ENCODE measurements at places on chromosomes 1 and 21.
A peak's percentile ranks its signal among the peaks of the same experiment; 100 is the strongest.

DNA sequence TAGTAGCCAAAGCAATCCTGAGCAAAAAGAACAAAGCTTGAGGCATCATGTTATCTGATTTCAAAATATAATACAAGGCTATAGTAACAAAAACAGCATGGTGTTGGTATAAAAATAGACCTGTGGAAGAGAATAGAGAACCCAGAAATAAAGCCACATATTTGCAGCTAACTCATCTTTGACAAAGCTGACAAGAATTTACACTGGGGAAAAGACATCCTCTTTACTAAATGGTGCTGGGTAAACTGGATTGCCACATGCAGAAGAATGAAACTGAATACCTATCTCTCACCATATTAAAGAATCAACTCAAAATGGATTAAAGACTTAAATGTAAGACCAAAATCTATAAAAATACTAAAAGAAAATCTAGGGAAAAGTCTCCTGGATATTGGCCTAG, 59.5 kb upstream of the CD55 start:
- DNase-seq, result no peak

GRCh38 chr1:47191940-47192457, 2.2 kb upstream of the PDZK1IP1 start:
- DNase-seq, result no peak

DNA sequence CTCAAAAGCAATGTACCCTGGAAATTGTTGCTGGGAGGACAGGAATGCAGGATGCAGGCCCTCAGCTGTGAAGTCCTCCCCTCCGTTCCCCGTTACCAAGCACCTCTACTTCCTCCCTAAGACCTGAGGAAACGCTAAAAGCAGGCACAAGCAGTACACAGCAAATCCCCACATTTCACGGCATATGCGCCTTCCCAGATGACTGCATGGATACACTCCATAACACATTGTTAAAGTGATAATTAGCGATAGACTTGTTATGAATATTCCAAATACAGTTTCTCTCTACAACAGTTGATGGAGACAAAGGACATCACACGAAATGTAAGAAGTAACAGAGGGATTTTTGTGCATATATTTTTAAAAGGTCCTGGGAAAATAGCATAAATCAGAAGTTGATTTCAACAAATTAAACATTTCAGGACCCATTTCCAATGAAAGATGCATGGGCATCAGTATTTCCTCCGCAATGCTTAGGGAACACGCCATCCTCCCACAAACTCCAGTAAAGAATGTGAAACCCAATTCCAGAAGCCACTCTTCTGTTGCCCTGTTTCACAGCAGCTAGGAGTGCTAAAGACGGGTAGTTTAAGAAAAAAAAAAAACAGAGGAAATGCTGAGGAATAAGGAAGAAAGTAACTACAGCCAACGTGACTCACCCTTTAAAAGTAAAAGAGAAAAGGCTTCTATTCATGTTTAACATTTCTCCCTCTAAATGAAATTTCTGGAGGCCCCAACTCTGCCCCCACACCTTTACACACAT, 75.5 kb downstream of the HIVEP3 start:
- DNase-seq, result no peak

DNA sequence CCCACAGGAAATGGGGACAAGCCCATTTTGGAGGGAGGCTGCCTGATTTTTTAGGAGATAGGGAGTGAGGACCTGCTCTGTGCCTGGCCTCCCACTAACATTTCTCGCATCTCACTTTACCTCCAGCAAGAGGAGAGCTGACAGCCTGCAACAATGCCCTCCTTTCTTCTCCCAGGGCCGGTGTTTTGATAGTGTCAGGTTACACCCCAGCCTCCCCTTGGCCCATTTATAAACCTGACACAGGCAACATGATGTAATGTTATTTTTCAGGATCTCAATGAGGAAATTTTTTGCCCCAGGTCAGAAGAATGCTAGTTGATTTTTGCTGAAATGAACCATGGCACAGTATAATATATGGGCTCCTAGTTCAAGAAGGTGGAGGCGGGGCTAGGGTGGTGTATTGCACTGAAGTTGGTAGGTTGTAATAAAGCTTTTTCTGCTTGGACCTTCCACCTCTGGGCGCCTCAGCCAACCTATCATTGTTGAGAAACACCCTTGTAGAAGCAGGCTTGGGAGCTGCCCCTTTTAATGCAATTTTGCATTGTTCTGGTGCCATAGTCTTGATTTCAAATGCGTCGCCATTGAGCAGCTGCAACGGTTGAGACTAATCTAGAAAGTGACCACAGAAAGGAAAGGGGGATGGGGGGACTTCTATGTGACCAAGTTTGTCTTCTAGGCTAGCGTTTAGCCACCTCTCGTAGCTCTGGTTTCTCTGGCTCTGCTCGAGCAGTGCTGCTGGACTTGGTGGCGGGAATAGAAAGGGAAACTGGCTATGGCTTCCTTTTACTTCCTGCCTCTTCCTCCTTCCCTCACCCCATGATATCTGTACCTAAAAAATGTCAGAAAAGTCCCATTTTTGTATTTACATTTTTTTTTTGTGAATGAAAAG, 53.0 kb downstream of the PBX1 start:
- DNase-seq, result peak; percentile 64

GRCh38 chr1:181675091-181675917, 192.0 kb downstream of the CACNA1E start:
- DNase-seq, result no peak

DNA sequence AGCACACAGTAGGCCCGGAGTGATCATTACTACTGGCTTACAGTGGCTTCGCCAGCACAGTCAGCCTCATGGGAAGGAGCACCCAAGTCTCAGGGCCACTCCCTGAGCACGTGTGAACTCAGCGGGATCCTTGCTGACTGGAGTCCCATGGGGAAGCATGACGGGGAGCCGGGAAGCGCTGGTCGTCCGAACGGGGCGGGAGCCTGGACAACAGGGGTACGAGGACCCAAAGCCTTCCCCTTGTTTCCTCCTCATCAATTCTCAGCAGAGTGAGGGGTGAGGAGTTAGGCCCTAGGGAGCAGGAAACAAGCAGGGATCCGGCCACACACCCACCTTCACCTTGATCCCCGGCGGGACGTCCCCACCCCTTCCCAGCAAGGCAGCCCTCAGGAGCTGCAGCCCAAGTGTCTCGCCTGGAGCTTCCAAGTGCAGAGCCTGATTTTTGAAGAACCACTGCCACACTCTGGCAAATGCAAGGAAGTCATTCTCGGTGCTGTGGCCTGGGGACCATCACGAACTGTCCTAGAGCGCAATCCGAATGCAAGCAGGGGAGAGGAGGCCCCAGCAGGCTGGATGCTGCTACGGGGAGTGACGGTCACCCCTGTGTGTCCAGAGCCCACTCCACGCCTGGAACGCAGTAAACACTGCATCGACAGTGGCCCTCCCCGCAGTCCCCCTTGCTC, 35.5 kb downstream of the TOMM20 start:
- DNase-seq, result no peak

Data from NCI-H1436 treated with DMSO at 0.1 percent for 48 hours (cell line).